ENCODE measurements at places on chromosomes 2 and 18.

GRCh38 chr2:216555274-216555673 is 56.6 kb downstream of the RPL37A start:
- no peak for DNase-seq

DNA sequence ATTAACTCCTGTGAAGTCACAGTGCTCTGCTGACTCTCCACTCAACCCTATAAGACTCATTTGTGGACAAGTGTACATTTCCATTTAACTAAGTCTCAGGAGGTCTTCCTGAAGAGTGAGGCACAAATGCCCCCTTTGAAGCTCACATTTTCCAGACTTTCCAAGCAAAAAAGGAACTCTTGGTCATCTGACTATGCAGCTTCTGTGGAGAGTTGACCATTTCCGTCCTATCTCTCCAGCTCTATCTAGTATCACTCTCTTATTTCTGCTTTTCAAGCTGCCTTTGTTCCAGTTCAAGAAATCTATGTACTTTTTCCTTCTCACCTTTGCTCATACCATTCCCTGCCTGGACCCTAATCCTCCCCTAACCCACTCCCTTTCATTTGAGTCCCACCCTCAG is 77.0 kb downstream of the ANTXR1 start:
- DNase-seq = no peak

GRCh38 chr2:234998404-234999211 is 46.8 kb downstream of the SH3BP4 start:
- no peak for DNase-seq

DNA sequence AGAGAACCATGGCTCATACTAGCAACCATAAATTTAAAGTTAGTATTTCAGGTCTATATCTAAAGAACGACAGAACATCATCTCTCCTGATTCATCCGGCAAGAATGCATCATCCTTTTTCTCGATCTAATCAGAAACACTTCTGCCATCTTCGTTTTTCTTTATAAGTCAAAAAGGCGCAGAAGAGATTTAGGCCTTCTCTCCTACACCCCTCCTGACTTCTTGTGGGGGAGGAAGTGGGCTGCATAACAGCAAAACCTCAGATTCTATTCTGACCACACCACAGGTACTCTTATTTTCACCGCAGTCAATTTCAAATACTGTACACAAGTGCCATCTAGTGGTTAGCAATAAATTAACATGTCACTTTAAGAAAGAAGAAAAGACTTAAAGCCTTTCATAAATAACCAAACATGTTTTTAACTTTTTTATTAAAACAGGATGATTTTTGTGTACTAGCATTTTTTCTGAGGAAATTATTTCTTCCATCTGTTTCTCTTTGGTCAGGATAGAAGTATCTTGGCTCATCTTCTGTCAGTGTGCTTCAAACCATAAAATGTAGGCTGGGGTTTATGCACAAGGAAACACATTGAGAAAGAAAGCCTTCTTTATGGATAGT is 48.4 kb upstream of the PIK3C3 start:
- DNase-seq = peak; percentile 68

Data from CD4-positive, alpha-beta T cell treated with Interleukin-21 for 1 hour (primary cell).